ENCODE measurements at places on chromosomes 2 and 18.
A peak's percentile ranks its signal among the peaks of the same experiment; 100 is the strongest.

DNA sequence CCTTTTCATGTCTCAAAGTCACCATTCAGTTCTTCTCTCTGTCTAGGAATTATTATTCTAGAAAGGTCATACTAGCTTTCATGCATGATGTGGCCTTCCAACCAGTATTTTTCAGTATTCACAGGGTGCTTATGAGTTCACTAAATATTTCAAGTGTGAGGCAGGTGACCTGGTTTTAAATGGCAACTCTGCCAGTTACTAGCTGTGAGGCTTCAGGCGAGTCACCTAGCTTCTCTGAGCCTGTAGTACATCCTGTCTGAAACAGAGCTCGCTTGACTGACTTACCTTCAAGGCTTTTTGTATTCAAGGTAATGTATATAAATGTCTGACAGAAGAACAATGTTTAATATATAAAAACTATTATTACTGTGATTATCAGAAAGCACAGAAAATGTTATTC is 19.4 kb upstream of the ACVR1 start:
- no peaks in the 10 kb centered on the region for H3K4me1 ChIP-seq
- H3K27me3 ChIP-seq = no peaks in the 10 kb centered on the region
- DNase-seq = no peak
- no peaks in the 10 kb centered on the region for H3K36me3 ChIP-seq
- no peak overlapping the region for H3K4me3 ChIP-seq

- DNase-seq = no peak
- peaks cover 7% of the 10 kb centered on the region for H3K4me1 ChIP-seq
- peak overlapping the region; percentile 95 for H3K27ac ChIP-seq
- H3K36me3 ChIP-seq = peaks cover 30% of the 10 kb centered on the region
- H3K4me3 ChIP-seq = peak overlapping the region; percentile 75
These were observed 1.1 kb upstream of the IMP4 start for GRCh38 chr2:130341562-130342019.

GRCh38 chr2:74812787-74813590 is 20.9 kb upstream of the HK2 start:
- no peaks in the 10 kb centered on the region for H3K36me3 ChIP-seq
- H3K27me3 ChIP-seq = no peaks in the 10 kb centered on the region
- H3K4me1 ChIP-seq = no peaks in the 10 kb centered on the region
- no peak overlapping the region for H3K27ac ChIP-seq
- DNase-seq = no peak

- H3K4me1 ChIP-seq = no peaks in the 10 kb centered on the region
- H3K27ac ChIP-seq = no peak overlapping the region
- no peak for DNase-seq
- H3K36me3 ChIP-seq = no peaks in the 10 kb centered on the region
- no peaks in the 10 kb centered on the region for H3K27me3 ChIP-seq
These were observed 235.5 kb upstream of the SIX3 start for GRCh38 chr2:44705876-44706480.

GRCh38 chr2:18154259-18154658 is 275.8 kb downstream of the KCNS3 start:
- H3K27ac ChIP-seq = no peak overlapping the region
- no peak overlapping the region for H3K4me3 ChIP-seq
- no peaks in the 10 kb centered on the region for H3K36me3 ChIP-seq

GRCh38 chr2:222946700-222947287 is 86.0 kb downstream of the ACSL3 start:
- no peak overlapping the region for H3K4me3 ChIP-seq
- H3K36me3 ChIP-seq = no peaks in the 10 kb centered on the region
- H3K4me1 ChIP-seq = peaks cover 15% of the 10 kb centered on the region
- no peak overlapping the region for H3K27ac ChIP-seq
- no peaks in the 10 kb centered on the region for H3K27me3 ChIP-seq

DNA sequence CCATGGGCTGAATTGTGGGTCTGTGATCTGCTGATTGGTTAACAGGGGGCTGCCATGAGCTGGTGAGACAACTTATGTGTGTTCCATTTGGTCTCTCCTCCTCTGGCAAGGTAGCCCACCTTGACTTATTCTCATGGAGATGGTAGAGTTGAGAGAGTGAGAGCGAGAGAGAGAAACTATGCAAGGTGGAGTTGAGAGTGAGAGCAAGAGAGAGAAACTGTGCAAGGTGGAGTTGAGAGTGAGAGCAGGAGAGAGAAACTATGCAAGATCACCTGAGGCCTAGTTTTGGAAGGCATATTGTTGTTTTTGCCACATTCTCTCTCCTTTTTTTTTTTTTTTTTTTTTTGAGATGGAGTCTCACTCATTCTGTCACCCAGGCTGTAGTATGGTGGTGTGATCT is 155.7 kb downstream of the UBR3 start:
- no peak overlapping the region for H3K27ac ChIP-seq
- H3K4me1 ChIP-seq = no peaks in the 10 kb centered on the region
- no peak for DNase-seq
- no peak overlapping the region for H3K4me3 ChIP-seq

- H3K4me1 ChIP-seq = no peaks in the 10 kb centered on the region
- no peak overlapping the region for H3K4me3 ChIP-seq
- DNase-seq = no peak
- H3K27me3 ChIP-seq = no peaks in the 10 kb centered on the region
- H3K27ac ChIP-seq = no peak overlapping the region
- H3K36me3 ChIP-seq = no peaks in the 10 kb centered on the region
These were observed 56.9 kb downstream of the RBM43 start for GRCh38 chr2:151204756-151205155.

GRCh38 chr18:23207191-23207955 is 72.1 kb downstream of the CABLES1 start:
- H3K27ac ChIP-seq = no peak overlapping the region
- H3K27me3 ChIP-seq = no peaks in the 10 kb centered on the region
- H3K4me1 ChIP-seq = peaks cover 25% of the 10 kb centered on the region
- H3K36me3 ChIP-seq = no peaks in the 10 kb centered on the region

- no peaks in the 10 kb centered on the region for H3K36me3 ChIP-seq
- no peak for DNase-seq
- no peak overlapping the region for H3K27ac ChIP-seq
- no peaks in the 10 kb centered on the region for H3K27me3 ChIP-seq
- no peak overlapping the region for H3K4me3 ChIP-seq
These were observed 68.1 kb downstream of the CDH2 start for GRCh38 chr18:28108814-28109213.

- no peak overlapping the region for H3K4me3 ChIP-seq
- no peaks in the 10 kb centered on the region for H3K27me3 ChIP-seq
- no peak for DNase-seq
- no peaks in the 10 kb centered on the region for H3K36me3 ChIP-seq
- H3K4me1 ChIP-seq = no peaks in the 10 kb centered on the region
These were observed 233.9 kb downstream of the SATB2 start for GRCh38 chr2:199223791-199224190.

- DNase-seq = no peak
- H3K27ac ChIP-seq = no peak overlapping the region
- H3K27me3 ChIP-seq = no peaks in the 10 kb centered on the region
- no peaks in the 10 kb centered on the region for H3K36me3 ChIP-seq
- peaks cover 22% of the 10 kb centered on the region for H3K4me1 ChIP-seq
These were observed 796 bp upstream of the DYSF start for GRCh38 chr2:71452565-71452964.

- no peak for DNase-seq
- peak overlapping the region; percentile 98 for H3K27ac ChIP-seq
- no peaks in the 10 kb centered on the region for H3K27me3 ChIP-seq
- peaks cover 30% of the 10 kb centered on the region for H3K4me1 ChIP-seq
- peak overlapping the region; percentile 96 for H3K4me3 ChIP-seq
These were observed 663 bp downstream of the RHBDD1 start for GRCh38 chr2:226836548-226836885.

- no peak for DNase-seq
- no peaks in the 10 kb centered on the region for H3K4me1 ChIP-seq
- no peak overlapping the region for H3K4me3 ChIP-seq
- H3K27me3 ChIP-seq = no peaks in the 10 kb centered on the region
- no peak overlapping the region for H3K27ac ChIP-seq
- no peaks in the 10 kb centered on the region for H3K36me3 ChIP-seq
These were observed 11.0 kb upstream of the LGALSL start for GRCh38 chr2:64442801-64443429.

DNA sequence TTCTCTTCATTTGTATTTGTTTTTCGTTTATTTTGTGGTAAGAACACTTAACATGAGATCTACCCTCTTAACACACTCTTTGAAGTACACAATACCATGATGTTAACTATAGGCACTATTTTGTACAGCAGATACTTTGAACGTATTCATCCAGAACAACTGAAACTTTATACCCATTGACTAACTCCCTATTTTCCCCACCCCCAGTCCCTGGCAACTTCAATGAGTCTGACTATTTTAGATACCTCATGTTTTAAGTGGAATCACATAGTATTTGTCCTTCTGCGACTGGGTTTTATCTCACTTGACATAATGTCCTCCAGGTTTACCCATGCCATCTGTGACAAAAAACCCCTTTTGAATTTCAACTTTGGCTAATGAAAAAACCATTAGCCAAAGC is 356.3 kb upstream of the CDH20 start:
- no peak overlapping the region for H3K4me3 ChIP-seq
- DNase-seq = no peak
- no peaks in the 10 kb centered on the region for H3K27me3 ChIP-seq

DNA sequence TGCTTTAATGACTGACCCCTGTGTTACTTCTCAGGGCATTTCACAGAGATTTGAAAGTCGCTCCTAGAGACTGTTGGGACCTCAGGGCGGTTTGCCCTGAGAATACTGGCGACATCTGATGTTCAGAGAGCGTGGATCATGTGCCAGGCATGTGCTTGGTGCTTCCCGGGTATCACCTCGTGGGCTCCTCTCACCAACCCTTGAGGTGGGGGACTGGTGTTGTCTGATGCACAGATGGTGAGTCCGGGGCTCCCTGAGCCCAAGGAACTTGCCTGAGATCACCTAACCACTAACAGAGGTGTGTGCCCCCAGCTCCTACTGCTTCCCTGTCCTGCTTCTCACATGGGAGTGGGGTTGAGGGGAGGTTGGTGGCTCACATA is 16.2 kb downstream of the ATOH8 start:
- H3K27ac ChIP-seq = peak overlapping the region; percentile 77
- no peak for DNase-seq
- H3K27me3 ChIP-seq = no peaks in the 10 kb centered on the region
- H3K4me3 ChIP-seq = no peak overlapping the region
- peaks cover 68% of the 10 kb centered on the region for H3K4me1 ChIP-seq

- H3K27ac ChIP-seq = no peak overlapping the region
- no peaks in the 10 kb centered on the region for H3K4me1 ChIP-seq
- H3K27me3 ChIP-seq = no peaks in the 10 kb centered on the region
- H3K36me3 ChIP-seq = no peaks in the 10 kb centered on the region
- DNase-seq = no peak
- H3K4me3 ChIP-seq = no peak overlapping the region
These were observed 88.0 kb downstream of the ACTR3 start for GRCh38 chr2:113977660-113978523.

GRCh38 chr18:30186245-30186644 is 856.3 kb downstream of the DSC3 start:
- H3K27me3 ChIP-seq = no peaks in the 10 kb centered on the region
- no peak for DNase-seq
- H3K36me3 ChIP-seq = no peaks in the 10 kb centered on the region
- H3K4me1 ChIP-seq = no peaks in the 10 kb centered on the region
- H3K4me3 ChIP-seq = no peak overlapping the region
- no peak overlapping the region for H3K27ac ChIP-seq

DNA sequence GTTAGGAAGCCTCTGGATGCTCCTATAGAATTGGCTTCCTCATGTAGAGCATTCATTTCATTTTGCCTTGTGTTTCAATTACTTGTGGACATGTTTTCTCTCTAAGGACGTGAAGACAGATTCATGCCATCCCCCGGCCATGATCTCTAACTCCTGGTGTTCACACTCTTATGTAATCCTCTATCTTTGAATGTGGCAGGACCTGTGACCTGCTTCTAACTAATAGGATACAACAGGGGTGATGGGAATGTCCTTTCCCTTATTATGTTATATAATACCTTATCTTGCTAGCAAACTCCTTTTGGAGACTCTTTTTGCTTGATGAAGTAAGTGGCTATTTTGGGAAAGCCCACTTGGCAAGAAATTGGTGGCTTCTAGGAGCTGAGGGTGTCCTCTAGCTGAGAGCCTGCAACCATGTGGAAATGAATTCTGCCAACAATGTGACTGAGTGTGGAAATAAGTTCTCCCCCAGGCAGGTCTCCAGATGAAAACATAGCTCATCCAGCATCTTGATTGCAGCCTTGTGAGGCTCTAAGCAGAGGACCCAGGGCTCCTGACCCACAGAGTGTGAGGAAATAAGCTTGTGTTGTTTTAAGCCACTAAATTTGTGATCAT is 13.8 kb downstream of the DPYSL5 start:
- no peak for DNase-seq
- no peaks in the 10 kb centered on the region for H3K4me1 ChIP-seq
- H3K36me3 ChIP-seq = no peaks in the 10 kb centered on the region
- no peaks in the 10 kb centered on the region for H3K27me3 ChIP-seq
- no peak overlapping the region for H3K4me3 ChIP-seq
- no peak overlapping the region for H3K27ac ChIP-seq

GRCh38 chr2:42224422-42225067 is 55.4 kb downstream of the EML4 start:
- H3K27ac ChIP-seq = no peak overlapping the region
- H3K36me3 ChIP-seq = no peaks in the 10 kb centered on the region
- H3K4me1 ChIP-seq = peaks cover 19% of the 10 kb centered on the region
- H3K4me3 ChIP-seq = no peak overlapping the region
- no peak for DNase-seq

DNA sequence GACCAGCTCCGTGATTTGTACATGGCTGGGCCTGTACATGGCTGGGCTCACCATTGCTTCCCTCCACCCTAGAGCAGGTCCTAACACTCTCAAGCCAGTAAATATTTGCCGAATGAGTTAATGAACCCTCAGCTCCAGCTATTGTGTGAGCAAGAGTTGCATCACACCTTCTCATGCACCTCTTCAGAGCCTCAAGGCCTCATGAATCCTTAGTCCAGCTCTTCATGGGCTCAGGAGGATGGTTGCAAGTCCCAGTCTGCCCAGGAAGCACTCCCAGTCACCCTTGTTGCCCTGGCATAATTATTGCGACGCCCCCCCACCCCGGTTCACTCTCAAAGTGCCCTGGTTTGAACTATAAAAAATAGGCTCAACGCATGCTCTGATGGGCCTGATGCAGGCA is 30.1 kb upstream of the GNAL start:
- H3K27me3 ChIP-seq = no peaks in the 10 kb centered on the region
- no peak for DNase-seq
- no peaks in the 10 kb centered on the region for H3K4me1 ChIP-seq
- no peak overlapping the region for H3K4me3 ChIP-seq
- no peak overlapping the region for H3K27ac ChIP-seq
- H3K36me3 ChIP-seq = no peaks in the 10 kb centered on the region

GRCh38 chr18:63684718-63685117 is 18.0 kb upstream of the SERPINB11 start:
- H3K36me3 ChIP-seq = no peaks in the 10 kb centered on the region
- H3K4me1 ChIP-seq = no peaks in the 10 kb centered on the region
- no peak for DNase-seq
- H3K4me3 ChIP-seq = no peak overlapping the region
- no peak overlapping the region for H3K27ac ChIP-seq
- no peaks in the 10 kb centered on the region for H3K27me3 ChIP-seq

GRCh38 chr2:111200333-111200881 is 79.7 kb downstream of the BCL2L11 start:
- no peak for DNase-seq
- no peaks in the 10 kb centered on the region for H3K36me3 ChIP-seq
- no peak overlapping the region for H3K27ac ChIP-seq
- no peaks in the 10 kb centered on the region for H3K4me1 ChIP-seq
- no peaks in the 10 kb centered on the region for H3K27me3 ChIP-seq
- H3K4me3 ChIP-seq = no peak overlapping the region

GRCh38 chr2:189285962-189286645 is 106.5 kb upstream of the COL5A2 start:
- H3K36me3 ChIP-seq = no peaks in the 10 kb centered on the region
- H3K27me3 ChIP-seq = no peaks in the 10 kb centered on the region
- H3K4me1 ChIP-seq = peaks cover 18% of the 10 kb centered on the region
- DNase-seq = no peak
- no peak overlapping the region for H3K4me3 ChIP-seq
- peak overlapping the region; percentile 51 for H3K27ac ChIP-seq

Data from thoracic aorta (tissue), 2 donors.